ENCODE measurements at places on chromosomes 13 and 19.

- DNase-seq: no peak
These were observed 312.1 kb upstream of the PCDH20 start for GRCh38 chr13:61727767-61728166.

DNA sequence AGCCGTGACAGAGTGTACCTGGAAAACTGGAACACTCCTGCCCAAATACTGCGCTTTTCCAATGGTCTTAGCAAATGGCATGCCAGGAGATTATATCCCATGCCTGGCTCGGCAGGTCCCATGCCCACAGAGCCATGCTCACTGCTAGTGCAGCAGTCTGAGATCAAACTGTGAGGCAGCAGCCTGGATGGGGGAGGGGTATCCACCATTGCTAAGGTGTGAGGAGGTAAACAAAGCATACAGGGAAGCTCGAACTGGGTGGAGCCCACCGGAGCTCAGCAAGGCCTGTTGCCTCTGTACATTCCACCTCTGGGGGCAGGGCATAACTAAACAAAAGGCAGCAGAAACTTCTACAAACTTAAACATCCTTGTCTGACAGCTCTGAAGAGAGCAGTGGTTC, 10.5 kb downstream of the CYP2A13 start:
- DNase-seq: no peak

GRCh38 chr13:90968166-90968904, 379.2 kb upstream of the MIR17HG start:
- peak; percentile 57 for DNase-seq

DNA sequence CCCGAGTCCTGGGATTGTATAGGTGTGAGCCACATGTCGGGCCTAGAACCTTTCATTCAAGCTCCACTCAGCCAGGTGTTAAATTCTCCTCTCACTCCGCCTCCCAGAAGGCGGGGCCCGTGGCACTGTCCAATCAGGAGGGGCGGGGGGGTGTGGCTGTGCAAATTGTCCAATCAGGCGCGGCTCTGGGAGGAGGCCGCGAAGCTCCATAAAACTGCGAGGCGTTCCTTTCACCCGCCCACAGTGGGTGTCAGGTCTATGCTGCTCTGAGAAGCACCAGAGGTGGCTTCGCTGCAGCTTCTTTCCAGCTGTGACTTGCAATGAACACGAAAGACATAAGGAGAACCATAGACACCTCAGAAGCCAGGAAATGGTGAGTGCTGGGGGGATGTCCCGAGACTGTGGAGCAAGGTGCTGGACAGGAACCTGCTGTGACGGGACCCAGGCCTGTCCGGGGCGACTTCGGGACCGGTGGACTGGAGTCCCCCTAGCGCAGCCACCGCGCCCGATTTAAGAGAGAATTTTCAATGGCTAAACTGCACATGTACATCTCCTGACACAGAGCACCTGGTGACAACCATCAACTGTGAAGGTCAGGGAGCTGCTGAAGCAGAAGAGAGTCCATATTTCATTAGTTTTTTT, 3.0 kb upstream of the ZNF136 start:
- DNase-seq: no peak

DNA sequence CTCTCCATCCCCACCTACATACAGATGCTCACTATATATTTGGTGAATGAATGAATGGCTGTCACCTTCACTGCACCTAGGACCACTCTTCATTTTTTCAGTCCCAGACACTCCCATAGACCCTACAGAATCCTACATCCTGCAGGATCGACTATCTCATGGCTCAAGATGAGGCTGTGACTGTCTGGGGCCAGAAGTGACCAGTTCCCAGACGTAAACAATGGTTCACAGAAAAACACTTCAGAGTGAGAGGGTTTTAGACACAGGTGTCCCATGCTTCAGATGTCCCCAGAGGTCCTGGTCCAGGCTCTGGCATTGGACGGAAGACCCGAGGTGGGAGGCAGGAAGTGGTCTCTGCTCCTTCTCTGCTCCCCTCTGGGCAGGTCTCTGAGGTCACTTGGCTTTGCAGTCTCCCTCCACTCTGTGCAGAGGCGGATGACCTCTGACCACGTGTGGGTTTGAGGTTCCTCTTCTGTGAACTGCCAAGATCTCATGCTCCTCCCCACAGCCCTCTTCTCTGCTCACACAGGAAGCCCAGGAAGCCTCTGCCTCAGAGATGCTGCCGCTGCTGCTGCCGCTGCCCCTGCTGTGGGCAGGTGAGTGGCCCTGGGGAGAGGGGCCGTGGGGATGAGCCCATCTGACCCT, 24.9 kb downstream of the SIGLEC7 start:
- no peak for DNase-seq

GRCh38 chr13:30926781-30927180, 5.7 kb upstream of the TEX26 start:
- DNase-seq: no peak

Data from RKO (cell line).